ENCODE measurements at places on chromosomes 13 and 19.

DNA sequence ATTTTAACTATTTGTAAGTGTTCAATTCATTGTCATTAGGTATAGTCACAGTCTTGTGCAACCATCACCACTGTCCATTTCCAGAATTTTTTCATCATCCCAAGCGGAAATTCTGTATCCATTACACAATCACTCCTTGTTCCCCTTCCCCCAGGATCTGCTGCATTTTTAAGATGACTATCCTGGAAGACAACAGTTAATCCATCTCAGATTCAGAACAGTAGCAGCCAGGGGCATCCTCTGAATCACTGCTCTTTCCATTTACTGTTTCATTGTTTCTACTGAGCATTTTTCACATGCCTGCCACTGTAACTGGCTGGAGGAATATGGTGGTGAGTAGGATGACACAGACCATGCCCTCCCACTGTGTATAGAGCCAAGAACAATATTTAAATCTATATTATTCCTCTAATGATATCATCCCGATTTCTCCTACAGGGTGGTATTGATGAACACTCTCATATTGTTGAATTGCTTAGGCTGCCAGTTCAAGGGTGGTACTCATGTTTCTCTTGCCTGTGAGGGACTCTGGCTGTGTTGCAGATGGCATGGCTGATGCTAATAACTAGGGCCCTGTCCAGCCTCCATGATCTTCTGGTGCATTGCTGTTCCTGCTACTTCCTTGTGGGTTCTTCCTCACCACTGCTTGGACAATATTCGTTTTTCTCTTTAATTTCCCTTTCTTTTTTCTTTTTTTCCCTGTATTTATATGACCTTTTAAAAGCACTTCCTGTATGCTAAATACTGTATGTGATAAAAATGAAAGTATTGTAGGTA, 59.0 kb downstream of the WDFY2 start:
- DNase-seq, result no peak

GRCh38 chr13:31722673-31723072, 16.7 kb upstream of the RXFP2 start:
- DNase-seq, result no peak

DNA sequence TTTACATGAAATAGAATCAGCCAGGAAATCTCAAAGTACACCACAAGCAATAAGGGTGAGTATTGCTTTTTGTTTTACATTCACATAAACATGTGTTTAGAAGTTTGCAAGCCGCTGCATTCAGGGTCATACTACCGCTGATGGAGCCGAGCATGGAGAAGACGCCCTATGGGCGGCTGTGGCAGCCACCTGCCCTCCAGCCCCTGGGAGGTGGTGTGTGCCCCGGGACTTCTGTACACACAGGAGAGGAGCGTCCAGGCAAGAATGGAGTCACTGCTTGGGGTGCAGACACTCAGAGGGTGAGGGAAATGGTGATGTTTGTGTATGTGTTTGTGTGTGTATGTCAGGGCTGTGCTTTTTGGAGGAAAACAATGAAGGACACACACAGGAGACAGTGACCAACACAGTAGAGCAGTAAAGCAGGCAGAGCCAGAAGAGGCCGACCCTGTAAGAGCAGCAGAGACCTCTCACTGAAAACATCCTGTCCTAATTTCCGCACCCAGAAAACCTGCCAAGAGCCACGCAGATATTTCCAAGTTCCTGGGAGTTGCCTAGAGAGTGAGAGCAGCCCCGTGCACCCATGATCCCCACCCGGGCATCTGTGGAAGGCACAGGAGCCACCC, 108.1 kb upstream of the GJB6 start:
- DNase-seq, result no peak

DNA sequence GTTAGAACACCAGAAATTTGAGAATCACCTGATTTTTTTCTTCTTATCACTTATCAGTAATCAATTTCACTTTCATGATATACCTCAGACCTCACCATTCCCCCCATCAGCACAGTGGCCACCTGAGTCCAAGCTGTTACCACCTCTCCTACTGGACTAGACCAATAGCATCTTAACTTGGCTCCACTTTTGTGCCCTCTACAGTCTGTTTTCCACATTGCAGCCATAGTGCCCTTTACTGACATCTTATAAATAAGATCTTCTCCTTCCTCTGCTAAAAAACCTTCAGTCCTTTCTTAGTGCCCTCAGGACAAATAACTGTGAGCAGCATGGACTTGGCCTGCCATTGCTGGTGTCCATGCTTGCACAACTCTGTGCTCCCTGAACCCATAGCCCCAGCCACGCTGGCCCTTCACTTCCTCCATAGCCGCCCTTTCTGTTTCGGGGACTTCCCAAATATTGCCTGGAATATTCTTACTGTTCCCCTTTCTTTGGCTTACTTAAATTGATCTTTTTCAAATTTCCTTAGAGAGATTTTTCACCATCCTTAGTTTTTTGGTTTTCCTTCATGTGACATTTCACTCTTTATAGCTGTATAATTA, 380.8 kb downstream of the LMO7 start:
- no peak for DNase-seq

- no peak for DNase-seq
Measured at GRCh38 chr13:50594276-50595051, 249.0 kb downstream of the DLEU7 start.

DNA sequence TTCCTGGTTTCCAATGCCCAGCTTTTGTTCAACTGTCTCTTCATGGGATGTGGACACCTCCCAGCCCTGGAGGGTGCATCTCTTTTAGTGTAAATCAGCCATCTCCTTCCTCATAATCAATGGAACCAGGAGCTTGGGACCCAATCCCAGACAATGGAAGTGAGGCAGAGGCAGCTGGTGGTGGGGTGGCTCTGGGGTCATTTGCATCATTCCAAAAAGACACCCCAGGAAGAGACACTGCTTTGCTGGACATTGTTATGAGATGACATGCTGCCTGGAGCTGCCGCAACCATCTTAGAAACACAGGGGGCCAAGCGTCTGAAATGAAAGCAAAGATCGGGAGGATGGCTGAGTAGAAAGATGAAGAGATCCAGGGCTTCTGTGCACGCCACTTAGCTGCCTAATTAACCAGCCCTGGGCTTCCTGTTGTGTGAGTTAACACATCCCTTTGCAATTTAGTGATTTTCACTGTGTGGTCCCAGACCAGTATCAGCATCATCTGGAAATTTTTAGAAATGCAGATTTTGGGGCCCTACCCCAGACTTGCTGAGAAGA, 36.1 kb downstream of the IRS2 start:
- no peak for DNase-seq

GRCh38 chr19:6066661-6067646, 43.3 kb downstream of the RFX2 start:
- DNase-seq, result no peak

DNA sequence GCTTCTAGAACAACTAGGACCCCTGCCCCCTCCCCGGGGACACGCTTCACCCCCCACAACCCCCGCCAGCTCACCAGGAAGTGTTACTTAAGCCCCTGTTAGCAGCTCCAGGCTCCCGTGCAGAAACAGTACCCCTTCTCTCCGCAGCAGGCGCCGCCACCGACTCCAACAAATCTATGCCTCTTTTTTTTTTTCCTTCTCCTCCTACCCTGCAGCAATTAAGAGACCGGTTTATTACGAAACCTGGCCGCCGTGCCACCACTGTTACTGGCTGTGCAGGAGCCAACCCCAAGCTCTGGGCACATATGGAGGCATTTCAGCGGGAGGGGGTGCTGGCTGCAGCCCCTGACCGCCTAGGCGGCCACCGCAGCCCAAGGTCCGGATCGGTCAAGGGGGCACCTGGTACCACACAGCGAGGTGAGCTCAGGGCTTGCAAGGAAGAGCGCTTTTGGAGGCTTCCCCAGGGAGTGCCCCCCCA, 2.4 kb downstream of the GADD45B start:
- no peak for DNase-seq

- no peak for DNase-seq
Measured at GRCh38 chr13:50291611-50292010, 276.4 kb downstream of the KCNRG start.

GRCh38 chr19:42185277-42185676, 32.2 kb downstream of the DEDD2 start:
- no peak for DNase-seq

DNA sequence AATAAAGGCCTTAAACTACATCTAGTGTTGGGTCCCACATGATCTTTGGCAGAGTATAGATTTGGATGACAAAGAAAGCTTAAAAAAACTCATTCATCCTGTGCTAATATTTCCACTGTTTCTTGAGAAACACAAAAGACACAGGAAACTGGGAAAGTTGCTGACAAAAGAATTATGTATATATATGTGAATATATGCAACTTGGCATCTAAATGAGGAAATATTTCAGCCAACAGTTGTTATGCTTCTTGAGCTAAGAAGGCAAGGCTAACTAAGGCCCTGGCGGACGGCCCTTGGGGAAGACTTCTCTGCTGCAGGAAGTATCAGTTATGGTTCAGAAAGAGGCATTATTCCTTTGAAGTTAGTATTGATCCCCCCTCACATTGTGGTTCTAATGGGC, 491.8 kb downstream of the DIAPH3 start:
- DNase-seq, result no peak

- no peak for DNase-seq
Measured at GRCh38 chr13:41708713-41709112, 251.4 kb downstream of the RGCC start.

DNA sequence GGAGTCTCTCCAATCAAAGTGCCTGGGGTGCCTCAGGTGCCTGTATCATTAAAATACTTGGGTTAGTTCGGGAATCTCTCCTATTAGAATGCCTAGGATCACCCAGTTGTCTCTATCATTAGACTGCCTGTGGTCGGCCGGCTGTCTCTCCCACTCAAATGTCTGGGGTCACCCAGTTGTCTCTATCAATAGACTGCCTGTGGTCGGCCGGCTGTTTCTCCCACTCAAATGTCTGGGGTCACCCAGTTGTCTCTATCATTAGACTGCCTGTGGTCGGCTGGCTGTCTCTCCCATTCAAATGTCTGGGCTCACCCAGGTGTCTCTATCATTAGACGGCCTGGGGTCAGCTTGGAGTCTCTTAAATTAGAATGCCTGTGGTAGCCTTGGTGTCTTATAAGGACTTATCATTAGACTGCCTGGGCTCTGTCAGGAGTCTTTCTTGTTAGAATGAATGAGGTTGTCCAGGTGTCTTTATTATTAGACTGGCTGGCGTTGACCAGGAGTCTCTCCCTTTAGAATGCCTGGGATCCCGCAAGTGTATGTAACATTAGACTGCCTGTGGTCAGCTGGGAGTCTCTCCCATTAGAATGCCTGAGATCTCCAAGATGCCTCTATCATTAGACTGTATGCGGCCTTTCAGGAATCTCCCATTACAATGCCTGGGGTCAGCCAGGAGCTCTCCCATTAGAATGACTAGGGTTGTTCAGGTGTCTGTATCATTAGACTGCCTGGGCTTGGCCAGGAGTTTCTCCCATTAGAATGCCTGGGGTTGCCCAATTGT, 1555.5 kb downstream of the UQCRFS1 start:
- DNase-seq, result no peak

GRCh38 chr13:94270556-94270955, 208.9 kb downstream of the DCT start:
- DNase-seq, result no peak

- DNase-seq, result no peak
Measured at GRCh38 chr19:12938779-12939601, 581 bp downstream of the CALR start.

GRCh38 chr13:74346960-74347359, 212.8 kb upstream of the KLF12 start:
- DNase-seq, result no peak

- no peak for DNase-seq
Measured at GRCh38 chr13:67128136-67128535, 102.0 kb downstream of the PCDH9 start.

GRCh38 chr19:47896773-47897172, 10.7 kb upstream of the SULT2A1 start:
- DNase-seq, result no peak

DNA sequence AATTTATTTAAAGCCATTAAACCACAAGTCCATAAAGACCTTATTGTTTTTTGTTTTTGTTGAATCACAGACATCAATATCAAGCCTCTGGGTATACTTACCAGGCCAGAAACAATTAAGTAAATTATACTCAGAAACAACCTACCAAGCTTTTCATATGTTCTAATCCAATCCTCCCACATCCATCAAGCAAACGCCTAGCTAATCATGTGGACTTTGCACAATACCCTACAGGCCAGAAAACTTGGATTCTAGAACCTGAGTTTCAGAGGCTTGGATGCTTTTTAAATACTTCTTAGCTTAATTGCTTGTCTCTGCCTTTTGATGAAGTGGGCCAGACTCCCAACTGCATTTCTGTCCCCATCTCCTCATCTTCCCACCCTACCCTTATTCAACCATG, 39.9 kb downstream of the TGDS start:
- no peak for DNase-seq

DNA sequence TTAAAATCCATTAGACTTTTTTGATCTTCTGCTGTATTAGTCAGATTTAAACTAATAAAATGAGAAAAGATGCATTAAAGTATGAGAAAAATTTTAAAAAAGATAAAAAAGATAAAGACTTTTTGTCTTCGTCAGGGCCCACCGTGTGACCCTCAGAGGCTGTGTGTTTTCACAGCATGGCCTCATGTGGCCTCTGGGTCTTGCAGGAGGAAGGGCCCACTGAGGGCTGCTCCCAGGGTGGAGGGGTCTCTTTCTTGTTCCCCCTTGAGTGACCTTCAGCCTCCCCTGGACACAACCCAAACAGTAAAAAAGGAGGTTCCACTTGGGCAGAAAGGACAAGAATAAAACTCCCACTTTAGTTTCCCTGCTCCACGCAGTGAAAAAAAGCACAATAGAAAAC, 57.1 kb upstream of the RANBP3 start:
- no peak for DNase-seq

DNA sequence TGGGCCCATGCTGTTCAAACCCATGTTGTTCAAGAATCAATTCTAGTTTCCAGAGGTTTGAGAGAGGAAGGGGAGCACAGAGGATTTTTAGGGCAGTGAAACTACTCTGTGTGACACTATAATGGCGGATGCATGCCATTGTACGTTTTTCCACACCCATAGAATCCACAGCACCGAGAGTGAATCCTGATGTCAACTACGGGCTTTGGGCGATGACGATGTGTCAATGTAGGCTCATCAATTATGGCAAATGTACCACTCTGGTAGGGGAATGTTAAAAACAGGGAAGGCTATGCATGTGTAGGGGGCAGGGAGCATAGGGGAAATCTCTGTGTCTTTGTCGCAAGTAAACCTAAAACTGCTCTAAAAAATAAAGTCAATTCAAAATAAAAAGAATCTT, 70.7 kb upstream of the UBAC2 start:
- no peak for DNase-seq
